ENCODE measurements at places on chromosomes 16 and 17.

DNA sequence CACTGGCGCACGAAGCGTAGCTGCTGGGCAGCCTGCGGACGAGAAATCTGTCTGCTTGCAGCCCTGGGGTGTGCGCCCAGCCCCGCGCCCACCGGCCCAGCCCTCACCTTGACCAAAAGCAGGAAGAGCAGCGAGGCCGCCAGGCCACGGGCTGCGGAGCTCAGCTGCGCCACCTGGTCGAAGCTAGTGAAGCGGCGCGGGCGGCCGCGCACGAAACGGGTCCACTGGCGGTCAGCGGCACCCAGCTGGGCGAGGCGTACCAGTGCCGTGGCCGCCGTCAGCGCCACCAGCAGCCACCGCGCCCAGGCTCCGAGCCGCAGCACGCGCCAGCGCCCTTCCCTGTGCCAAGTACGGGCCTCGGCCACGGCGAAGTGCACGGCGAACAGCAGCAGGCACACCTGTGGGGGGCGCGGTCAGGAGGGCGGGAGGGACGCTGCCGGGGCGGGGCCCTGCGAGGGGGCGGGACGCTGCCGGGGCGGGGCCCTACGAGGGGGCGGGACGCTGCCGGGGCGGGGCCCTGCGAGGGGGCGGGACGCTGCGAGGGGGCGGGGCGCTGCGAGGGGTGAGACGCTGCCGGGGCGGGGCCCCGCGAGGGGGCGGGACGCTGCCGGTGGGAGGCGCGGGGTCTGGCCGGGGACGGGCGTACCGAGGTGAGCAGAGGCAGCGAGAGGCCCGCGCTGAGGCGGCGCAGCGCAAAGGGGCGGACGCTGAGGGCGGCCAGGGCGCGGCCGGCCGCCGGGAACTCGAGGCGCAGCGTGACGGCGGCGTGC lies 43.2 kb downstream of the TSC2 start:
- DNase-seq: no peak

DNA sequence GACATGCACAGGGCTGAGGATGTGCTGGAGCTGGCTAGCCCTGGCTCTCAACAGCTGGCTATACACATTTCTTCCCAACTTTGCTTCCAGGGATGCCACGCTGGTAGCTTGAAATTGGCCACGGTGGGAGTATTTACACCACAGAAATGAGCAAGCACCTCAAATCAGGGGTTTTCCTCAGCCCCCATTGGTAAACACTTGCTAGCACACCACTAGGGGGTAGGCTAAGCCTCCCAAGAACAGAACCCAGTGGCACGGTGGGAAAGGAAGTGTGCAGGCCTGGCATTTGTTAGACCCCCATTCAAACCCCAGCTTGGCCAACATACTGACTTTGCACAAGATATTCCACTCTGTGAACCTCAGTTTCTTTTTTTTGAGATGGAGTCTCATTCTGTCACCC lies 12.9 kb downstream of the DRC3 start:
- no peak for DNase-seq

GRCh38 chr17:11705111-11705510 lies 106.8 kb downstream of the DNAH9 start:
- DNase-seq: no peak

GRCh38 chr16:31055613-31056012 lies 18.4 kb downstream of the ZNF668 start:
- DNase-seq: no peak

DNA sequence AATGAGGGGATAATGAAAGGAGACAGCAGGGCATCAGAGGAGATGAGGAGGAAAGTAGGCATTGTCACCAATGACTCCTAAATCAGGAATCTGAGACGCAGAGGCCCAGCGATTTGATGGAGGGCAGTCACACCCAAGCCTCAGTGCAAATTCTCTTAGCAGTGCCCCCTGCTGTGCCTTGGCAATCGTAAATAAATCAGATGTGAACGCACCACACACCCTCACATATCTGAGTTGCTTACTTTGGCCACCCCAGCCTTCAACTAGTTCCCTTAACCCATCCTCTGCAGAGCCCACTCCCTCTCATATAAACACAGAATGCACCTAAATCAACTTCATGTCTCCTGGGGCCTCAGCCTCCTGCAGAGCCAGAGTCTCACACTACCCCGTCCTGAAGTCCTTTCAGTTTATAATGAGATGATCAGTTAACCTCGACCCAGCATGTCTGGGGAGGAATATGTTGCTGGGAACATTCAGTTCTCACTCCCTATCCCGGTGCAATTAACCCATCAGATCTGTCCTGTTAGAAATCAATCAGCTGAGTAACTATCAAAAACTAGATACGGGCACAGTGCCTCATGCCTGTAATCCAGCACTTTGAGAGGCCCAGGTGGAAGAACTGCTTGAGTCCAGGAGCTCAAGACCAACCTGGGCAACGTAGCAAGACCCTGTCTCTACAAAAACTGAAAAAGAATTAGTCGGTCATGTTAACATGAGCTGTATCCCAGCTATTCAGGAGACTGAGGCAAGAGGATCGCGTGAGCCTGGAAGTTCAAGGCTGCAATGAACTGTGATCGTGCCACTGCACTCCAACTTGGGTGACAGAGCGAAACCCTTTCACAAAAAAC lies 78.4 kb downstream of the SLC39A11 start:
- DNase-seq: no peak

- no peak for DNase-seq
Observed at GRCh38 chr16:5412731-5413130, 315.1 kb upstream of the EEF2KMT start.

DNA sequence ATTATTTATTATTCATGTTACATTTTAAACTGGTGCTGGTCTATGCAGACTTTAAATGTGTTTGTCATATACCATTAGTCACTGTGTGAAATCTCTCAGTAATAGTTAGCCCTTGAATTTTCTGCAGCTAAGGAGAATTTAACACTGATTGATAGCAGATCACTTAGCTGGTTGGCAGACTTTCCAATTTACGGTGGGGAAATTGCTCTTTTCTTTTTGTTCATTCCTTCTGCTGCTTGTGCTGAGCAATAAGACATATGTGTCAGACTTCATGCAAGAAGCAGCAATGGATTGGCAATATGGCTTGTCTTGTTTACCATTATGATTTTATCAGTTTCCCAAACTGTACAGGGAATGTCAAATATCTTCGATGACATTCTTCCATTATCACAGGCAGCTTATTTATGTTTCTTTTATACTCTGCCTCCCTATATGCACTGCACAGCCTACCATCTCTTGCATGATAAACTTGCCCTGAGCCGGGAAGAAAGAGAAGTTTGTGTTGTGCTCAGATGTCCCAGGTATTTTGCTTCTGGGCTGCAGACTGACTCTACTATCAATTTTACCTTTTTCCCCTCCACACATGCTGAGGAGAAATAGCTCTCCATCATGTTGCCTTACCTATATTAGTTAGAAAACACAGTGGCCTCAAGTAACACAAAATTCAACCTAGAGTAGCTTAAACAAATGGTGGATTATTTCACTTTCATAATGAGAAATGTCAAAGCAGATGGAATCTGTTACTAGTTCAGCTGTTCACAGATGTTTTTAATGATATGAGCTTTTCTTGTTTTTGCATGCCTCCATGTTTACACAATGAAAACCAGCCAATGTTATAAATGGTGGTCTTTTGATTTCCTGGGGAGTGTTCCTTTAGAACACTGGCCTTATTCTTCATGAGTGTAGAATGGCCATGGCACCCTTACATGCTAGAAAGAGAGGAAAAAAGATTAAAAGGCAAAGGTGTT lies 968.1 kb upstream of the GOT2 start:
- no peak for DNase-seq

- DNase-seq: no peak
Observed at GRCh38 chr17:72812823-72813222, 279.7 kb downstream of the SLC39A11 start.

DNA sequence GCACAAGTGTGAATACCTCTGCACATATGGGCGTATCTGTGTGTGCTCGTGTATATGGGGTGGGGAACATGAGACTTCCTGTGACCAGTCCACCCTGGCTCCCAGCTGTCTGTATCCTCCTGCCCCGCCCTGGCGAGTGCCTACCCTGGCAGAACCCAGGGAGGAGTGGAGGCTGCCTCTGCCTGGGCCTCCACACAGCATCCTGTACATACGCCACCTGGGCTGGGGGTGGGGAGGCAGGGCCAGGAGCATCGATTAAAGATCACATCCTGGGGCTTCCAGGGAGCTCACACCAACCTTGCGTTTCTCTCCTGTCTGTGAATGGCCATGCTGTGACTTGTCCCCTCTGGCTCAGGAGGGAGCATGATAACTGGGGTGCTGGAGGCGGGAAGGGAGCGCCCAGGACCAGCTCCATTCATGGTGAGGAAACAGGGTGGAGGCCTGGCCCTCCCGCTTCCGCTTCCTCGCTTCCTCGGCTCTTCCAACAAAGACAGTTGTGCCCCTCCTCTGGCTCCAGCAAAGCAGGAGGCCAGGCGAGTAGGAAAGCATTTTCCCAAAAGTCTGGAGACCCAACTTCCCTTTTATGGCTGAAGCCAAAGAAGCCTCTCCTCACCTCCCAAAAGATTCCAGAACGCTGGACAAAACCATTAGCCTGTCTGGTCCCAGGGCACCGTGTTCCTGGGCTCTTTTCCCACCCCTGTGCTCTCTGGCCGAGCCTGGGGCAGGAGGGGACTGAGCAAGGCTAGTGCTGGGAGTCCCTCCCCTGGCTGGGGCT lies 22.9 kb downstream of the ADAM11 start:
- DNase-seq: no peak
